ENCODE measurements at places on chromosomes 2 and 18.

- DNase-seq = no peak
Observed at GRCh38 chr2:157837851-157838441, 38.2 kb downstream of the ACVR1 start.

- no peak for DNase-seq
Observed at GRCh38 chr18:45890606-45891005, 65.1 kb downstream of the SIGLEC15 start.

- DNase-seq = no peak
Observed at GRCh38 chr2:97714084-97714949, 941 bp downstream of the ZAP70 start.

GRCh38 chr2:101107241-101107640 lies 43.9 kb downstream of the TBC1D8 start:
- DNase-seq = no peak
